Stimulated activated CD4-positive, alpha-beta T cell treated with anti-CD3 and anti-CD28 coated beads, Interleukin-4, amount 100 ng/mL, for 24 hours (primary cell): ENCODE measurements at places on chromosomes 3 and 15.

DNA sequence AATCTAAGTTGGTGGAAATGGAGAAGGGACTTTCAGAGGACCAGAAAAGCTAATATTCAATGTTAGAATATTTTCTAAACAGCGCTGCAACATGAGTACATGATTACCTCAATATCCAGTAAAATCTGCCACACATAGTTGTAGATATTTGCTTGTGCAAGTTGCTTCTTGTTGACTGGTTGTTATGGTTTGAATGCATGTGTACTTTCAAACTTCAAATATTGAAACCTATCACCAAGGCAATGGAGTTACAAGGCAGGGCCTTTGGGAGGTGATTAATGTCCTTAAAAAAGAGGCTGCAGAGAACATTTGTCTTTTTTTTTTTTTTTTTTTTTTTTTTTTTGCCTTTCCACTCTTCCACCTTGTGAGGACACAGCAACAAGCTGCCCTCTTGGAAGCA, 49.9 kb downstream of the TMCO5A start:
- no peak for DNase-seq

DNA sequence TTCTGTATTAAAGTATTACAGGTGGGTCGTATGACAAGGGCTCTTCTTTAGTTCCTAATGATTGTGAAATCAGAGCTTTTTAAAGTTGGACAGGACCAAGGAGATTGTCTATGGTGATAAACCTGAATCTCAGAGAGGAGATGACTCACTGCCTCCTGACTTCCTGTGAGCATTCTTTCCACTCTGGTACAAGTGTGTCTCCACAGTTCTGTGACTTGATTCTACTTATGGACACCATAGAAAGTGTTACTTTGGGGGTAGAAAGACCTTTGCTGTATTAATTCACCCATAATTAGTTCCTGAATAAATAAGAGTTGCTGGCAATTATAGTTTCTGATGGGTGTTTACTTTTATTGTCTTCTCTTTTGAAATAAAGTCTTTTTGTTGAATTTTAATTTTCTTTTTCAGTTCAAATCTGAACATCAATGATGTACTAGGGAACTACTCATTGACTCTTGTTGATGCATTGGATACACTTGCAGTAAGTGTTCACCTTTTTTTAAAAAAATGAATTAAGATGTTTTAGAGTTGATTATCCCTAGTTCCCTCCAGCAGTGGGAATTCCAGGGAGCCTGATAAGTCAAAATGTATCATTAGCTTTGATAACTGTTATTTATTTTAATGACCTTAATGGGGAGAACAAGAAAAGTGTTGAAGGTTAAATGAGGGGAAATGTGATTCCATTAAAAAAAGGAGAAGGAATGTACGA, 7.4 kb downstream of the EDEM1 start:
- peak; percentile 59 for DNase-seq

DNA sequence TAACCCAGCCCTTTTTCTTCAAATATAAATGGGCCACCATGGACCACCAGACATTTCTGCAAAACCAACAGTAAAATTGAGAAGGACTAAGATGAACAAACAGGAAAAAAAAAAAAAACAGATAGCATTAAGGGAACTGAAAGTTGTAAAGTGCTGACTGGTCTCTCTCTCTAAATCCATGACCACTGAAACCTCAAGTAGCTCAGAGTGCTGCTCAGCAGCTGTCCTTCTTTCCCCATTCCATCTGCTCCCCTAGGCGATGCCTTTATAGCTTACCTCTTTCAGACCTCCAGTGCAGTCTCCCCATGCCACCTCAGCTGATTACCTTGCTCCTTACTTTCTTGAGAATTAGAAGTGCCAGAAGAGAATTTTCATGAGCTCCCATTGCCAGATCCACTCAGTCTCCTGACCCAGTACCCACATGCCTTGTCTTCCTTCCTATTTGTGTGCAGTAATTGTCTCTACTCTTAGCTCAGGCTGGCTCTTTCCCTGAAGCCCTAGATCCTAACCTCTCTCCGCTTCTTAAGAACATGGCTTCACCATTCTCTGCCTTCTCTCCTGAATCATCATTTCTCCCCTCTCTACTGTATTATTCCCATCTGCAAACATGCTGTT, 23.9 kb upstream of the XIRP1 start:
- DNase-seq: no peak

- no peak for DNase-seq
These were observed 983 bp downstream of the KBTBD12 start for GRCh38 chr3:127915937-127916493.

DNA sequence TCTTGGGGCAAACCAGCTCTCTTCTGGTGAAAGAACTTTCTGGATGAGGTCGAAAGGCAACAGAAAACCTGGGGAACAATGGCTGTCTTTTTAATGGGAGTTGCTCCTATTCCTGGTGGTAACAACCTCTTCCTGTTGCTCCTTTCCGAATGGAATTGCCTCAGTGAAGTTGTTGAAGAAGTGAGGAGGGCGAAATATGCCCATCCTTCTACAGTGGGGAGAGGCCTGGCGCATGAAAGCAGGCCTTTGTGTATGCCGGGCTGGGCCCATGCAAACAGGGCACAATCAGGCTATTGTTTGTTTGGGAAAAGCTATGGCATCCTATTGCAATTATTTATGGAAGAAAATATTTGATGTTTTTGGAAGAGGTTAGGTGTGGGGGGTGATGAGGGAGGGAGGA, 166.9 kb downstream of the IGF1R start:
- no peak for DNase-seq

- DNase-seq: no peak
These were observed 12.0 kb downstream of the CMTM7 start for GRCh38 chr3:32403663-32404062.

DNA sequence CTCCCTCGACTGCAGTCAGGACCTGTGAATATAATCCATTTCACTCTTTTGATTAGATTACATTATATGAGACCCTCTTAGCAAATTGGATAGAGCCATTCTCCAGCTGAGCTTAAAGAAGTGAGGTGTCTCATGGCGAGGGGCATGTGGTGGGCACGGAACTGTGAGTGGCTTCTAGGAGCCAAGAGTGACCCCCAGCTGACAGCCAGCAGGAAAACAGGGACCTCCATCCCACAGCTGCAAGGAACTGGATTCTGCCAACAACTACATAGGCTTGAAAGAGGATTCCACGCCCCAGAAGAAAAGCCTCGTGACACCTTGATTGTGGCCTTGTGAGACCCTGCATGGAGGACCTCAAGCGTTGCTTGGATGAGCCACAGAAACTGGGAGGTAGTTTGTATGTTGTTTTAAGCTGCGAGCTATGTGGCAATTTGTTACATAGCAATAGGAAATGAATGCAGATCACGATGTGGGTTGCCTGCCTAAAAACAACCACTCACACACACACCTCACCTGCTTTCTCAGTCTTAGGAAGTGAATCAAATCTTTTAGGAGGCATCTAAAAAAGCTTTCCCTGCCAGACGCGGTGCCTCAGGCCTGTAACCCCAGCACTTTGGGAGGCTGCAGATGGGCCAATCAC, 84.2 kb upstream of the BHLHE40 start:
- no peak for DNase-seq

- DNase-seq: no peak
These were observed 43.8 kb downstream of the PLCL2 start for GRCh38 chr3:16928386-16929132.

DNA sequence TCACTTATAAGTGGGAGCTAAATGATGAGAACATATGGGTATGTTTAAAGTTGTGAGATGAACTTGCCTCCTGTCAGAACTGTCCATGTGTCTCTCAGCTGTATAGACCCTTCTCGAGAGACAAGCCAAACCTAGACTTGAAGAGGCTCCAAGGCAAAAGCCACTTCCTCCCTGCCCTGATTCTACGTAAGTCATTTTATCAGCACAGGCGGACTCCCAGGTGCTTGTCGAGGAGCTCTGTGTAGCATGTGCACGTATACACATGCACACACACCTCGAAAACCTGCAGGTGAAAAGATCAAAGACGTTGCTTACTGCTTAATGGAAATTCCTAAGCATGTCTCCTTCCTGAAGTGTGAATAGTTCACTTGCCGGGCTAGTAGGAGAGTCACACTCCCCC, 5.6 kb upstream of the CLEC3B start:
- DNase-seq: no peak

DNA sequence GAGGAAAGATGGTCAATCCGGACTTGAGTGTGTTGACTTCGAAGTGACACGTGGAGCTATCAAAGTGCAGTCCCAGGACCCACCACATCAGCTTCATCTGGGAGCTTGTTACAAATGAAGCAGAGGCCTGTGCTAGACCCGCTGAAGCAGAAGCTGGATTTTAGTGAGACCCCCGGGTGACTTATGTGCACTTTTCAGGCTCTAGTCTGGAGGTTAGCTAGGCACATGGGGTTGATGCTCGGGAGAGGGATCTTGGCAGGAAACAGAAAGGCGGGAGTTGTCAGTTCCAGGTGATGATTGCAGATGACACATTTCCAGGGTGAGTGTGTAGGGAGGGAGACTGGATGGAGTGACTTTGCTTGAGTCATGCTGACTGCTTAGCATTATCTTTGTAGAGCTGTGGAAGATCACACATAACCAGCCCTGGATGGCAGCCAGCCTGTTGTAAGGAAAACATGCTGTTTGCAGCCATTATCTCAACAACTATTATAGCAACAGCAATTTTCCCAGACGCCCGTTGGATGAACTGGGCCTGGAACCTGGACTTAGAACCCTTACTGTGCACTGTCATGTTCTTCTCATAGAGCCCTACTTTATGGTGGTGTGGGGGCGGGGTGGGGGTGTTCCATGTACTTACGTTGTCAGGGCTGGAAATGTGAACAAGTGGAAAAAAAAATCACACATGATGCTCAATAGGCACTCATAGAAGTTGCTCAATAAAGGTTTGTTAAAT, 122.4 kb downstream of the THSD4 start:
- no peak for DNase-seq

GRCh38 chr3:133413161-133414020, 13.5 kb downstream of the BFSP2 start:
- no peak for DNase-seq

- DNase-seq: no peak
These were observed 7.9 kb downstream of the P4HTM start for GRCh38 chr3:48997714-48998637.

- DNase-seq: no peak
These were observed 19.9 kb downstream of the RBPMS2 start for GRCh38 chr15:64755427-64755940.

DNA sequence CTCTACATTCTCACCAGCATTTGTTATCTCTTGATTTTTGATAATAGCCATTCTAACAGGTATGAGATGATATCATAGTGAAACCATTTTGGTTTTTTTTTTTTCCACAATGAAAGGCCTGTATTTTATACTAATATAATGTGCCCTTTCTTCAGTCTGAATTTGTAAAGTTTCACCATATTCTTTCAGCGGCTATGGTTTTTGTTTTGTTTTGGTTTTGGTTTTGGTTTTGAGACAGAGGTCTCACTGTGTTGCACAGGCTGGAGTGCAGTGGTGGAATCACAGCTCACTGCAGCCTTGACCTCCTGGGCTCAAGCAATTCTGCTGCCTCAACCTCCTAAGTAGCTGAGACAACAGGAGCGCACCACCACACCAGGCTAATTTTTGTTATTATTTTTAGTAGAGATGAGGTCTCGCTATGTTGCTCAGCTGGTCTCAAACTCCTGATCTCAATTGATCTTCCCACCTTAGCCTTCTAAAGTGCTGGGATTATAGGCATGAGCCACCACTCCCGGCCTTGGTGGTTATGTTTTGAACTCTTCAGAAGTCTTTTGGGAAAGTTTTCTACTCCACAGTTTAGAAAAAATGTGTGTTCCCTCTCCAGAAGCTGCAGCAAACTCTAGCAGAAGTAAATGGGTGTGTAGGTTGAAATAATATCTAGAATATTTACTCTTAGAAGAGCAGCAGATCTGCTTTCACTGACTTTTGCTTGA, 110.2 kb upstream of the UMPS start:
- DNase-seq: no peak

DNA sequence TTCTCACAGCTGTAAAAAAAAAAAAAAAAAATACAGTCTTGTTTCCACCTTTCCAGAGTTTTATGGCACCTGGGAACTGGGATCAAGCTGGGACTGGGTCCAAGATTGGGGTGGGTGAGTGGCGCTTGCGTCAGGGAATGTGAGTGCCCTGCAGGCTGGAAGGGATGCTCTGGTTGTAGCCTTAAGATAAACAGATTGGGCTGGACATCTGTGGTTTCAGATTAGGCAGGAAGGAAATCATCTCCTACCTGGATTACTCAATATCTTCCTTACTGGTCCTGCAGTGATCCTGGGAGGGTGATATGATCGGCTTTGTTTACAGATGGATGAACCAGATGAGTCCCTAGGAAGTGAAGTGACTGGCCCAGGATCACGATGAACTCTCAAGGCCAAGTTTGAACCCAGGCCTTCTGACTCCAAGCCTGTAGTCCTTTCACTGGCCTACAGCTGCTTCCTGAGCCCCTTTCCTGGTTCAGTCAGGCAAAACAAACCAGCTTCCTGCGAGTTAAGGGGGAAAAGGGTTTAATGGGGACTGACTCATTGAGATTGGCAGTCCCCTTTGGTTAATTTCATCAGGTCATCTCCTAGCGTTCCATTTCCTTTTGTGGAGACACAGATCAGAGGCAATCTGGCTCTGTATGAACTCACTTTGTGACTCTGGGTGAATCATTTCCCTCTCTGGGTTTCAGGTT, 179.8 kb downstream of the THSD4 start:
- DNase-seq: no peak

DNA sequence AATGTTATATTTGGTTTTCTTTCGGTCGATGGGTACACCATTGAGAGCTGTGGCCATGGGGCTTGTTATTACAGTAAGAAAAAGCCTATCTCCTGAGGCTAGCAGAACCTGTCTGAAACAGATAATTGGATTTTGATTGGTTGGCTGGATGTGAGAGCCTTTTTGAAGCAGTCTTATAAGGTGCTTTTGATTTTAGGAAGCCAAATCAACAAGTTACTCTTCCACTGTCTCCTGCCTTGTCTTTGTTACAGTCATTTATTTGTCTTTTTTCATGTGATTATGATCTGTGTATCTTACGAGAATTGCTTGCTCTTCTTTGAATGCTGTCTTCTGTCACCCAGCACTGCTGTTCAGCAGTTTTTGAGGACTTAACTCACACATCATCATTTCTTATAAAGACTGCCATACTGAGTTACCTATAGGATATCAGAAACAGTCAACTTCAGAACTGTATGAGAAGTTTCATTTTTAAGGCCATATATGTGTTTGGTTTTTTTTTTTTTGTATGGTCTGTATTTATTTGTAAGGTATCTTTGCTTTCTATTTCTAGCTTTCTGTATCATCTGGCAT, 51.1 kb downstream of the MEF2A start:
- DNase-seq: no peak

- DNase-seq: no peak
These were observed 44.4 kb downstream of the BTD start for GRCh38 chr3:15645740-15646501.
